ENCODE measurements at places on chromosomes 3 and 15. TPM values are rescaled to one million over a fixed set of nuclear protein-coding genes. Genes with fewer than 3 reads are reported as not detected.

Gene MCTP2
- total RNA-seq: 0.94 TPM

Gene HHLA2
- not detected for total RNA-seq

Gene CFAP20DC
- total RNA-seq: 4.1 TPM

Gene PTH1R
- 1.6 TPM for total RNA-seq

Gene ADGRG7
- not detected for total RNA-seq

Gene RTP1
- 0.31 TPM for total RNA-seq

Gene DUOXA2
- not detected for total RNA-seq

Gene NECTIN3
- 119 TPM for total RNA-seq

Gene ACTC1
- total RNA-seq: under 0.01 TPM

Gene TGM5
- not detected for total RNA-seq

Gene CYP8B1
- not detected for total RNA-seq

Gene MGLL
- total RNA-seq: 62.9 TPM

Gene HYAL1
- 2.8 TPM for total RNA-seq

Gene ZNF80
- not detected for total RNA-seq

Gene AADACL2
- not detected for total RNA-seq

Gene FBXL22
- 0.31 TPM for total RNA-seq

Gene KNL1
- 10.6 TPM for total RNA-seq

Gene CRELD1
- 31.0 TPM for total RNA-seq

Gene RTP4
- not detected for total RNA-seq

Gene RNU6-1
- not detected for total RNA-seq

Gene SERPINI2
- total RNA-seq: 2.2 TPM

Gene ISLR
- total RNA-seq: 1.6 TPM

Gene BNC1
- not detected for total RNA-seq

Gene TUSC7
- total RNA-seq: not detected

Gene FEZF2
- total RNA-seq: 19.1 TPM

Gene THRB
- 47.0 TPM for total RNA-seq

Gene SLC22A14
- 1.3 TPM for total RNA-seq

Gene COPB2
- total RNA-seq: 108 TPM

Gene TBC1D21
- total RNA-seq: not detected

Gene RTP3
- not detected for total RNA-seq

Gene GRK7
- 0.31 TPM for total RNA-seq

Gene GP9
- not detected for total RNA-seq

Gene NEO1
- 231 TPM for total RNA-seq

Gene PRR20G
- total RNA-seq: not detected

Gene SLC28A2
- not detected for total RNA-seq

Gene ITGB5
- total RNA-seq: 19.7 TPM

Gene CFAP100
- total RNA-seq: 5.9 TPM

Gene TMEM212
- total RNA-seq: not detected

Gene SLC2A2
- not detected for total RNA-seq

Gene STAB1
- 11.9 TPM for total RNA-seq

Gene GRAMD1C
- 13.1 TPM for total RNA-seq

Gene MOBP
- 0.63 TPM for total RNA-seq

Gene FSTL1
- total RNA-seq: 63.5 TPM

Gene CADPS
- total RNA-seq: 418 TPM

Gene KLHL6
- 0.63 TPM for total RNA-seq

Gene ARHGAP11A
- 15.3 TPM for total RNA-seq

Gene CHRNA7
- 8.8 TPM for total RNA-seq

Gene KY
- 0.94 TPM for total RNA-seq

Gene SCAMP5
- total RNA-seq: 70.7 TPM

Gene PDIA3
- 34.1 TPM for total RNA-seq

Gene UBAP1L
- 12.5 TPM for total RNA-seq

Gene IGSF10
- total RNA-seq: 1.9 TPM

Gene CTXN2
- total RNA-seq: 0.63 TPM

Gene ZBTB38
- 173 TPM for total RNA-seq

Gene ANKUB1
- 0.63 TPM for total RNA-seq

Gene LDHAL6B
- total RNA-seq: not detected

Measured in parietal lobe (tissue), 2 donors.